T follicular helper cell (primary cell): ENCODE measurements at places on chromosomes 1 and 21.
A peak's percentile ranks its signal among the peaks of the same experiment; 100 is the strongest.

GRCh38 chr21:39645331-39645730 lies 32.6 kb downstream of the B3GALT5 start:
- DNase-seq, result no peak

DNA sequence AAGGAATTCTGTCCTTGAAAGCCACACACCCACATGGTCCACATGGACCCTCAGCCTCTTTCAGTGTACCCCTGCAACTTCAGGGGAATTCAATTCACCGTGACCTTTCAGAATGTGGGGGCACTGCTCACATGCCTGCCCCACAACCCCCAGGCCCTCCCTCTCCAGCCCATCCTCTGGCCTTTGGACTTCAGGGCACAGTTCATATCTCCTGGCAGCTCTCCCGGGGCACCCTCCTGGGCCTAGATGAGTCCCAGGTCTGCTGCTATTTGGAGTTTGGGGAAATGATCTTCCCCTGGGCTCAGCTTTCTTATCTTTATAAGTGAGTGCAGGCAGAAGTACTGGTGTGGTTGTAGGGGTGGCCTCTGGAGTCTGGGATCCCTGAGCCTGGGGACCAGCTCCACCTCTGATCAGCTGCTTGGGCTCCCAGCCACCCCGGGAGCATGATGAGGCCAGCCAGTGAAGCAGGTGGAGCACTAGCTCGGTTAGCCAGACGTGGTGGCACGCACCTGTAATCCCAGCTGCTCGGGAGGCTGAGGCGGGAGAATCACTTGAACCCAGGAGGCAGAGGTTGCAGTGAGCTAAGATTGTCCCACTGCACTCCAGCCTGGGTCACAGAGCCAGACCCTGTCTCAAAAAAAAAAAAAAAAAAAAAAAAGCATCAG lies 15.8 kb downstream of the C1orf167 start:
- no peak for DNase-seq

GRCh38 chr21:37970548-37970947 lies 54.3 kb upstream of the KCNJ6 start:
- DNase-seq, result no peak

DNA sequence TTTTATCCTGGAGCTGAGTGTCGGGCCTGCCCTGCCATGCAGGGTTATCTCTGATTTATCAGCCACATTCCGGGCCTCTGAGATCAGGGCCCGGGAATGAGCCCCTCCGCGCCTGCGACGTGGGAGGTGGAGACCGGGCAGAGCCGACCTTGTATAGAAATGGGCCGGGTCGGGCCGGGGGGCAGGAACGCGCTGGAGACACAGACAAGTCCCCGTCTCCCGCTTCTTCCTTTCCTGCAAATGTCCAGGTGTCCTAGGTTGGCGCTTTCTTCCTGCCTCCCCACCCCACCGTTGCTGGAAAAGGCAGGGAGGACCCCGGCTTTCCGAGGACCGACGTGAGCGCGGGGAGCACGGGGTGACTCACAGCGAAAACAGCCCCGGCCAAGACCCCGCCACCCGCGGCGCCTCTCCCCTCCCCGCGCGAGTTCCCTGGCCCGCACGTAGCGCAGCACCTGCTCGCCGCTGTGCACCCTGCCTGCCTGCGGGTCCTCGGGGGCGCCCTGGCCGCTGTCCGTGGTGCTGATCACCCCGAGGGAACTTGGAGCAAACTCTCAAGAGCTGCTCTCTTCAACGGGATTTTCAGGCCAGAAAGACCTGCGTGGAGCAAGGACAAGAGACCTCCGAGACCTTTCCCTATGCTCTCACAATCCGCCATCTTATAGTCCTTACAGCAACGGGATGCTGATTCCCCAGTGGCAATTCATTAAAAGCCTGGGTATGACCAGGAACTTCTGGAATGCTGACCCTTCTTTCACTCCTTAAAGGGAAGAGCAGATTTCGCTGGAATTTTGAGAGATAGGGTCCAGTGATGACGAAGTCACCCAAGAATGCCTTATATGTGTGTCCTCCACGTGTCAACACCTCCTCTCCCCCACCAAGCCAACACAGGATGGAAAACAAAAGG lies 475 bp upstream of the NPPB start:
- DNase-seq, result peak; percentile 56

GRCh38 chr1:204128964-204129896 lies 22.6 kb downstream of the ETNK2 start:
- DNase-seq, result peak; percentile 25

DNA sequence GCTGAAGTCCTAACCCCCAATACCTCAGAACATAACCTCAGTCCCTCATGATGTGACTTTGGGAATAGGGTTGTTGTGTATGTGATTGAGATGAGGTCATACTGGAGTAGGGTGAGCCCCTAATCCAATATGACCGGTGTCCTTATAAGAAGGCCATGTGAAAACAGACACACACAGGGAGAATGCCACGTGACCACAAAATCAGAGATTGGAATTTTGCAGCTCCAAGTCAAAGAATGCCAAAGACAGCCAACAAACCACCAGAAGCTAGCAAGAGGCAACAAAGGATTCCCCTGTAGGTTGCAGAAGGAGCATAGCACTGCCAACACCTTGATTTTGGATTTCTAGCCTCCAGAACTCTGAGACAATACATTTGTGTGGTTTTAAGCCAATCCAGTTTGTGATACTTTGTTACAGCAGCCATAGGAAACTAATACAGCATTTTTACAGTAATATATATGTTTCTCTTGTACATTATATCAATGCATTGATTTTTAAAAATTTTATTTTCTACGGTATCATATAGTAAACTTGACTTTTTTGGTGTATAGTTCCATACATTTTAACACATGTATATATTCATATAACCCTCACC lies 5.4 kb downstream of the ZSWIM5 start:
- no peak for DNase-seq
